ENCODE measurements at places on chromosomes 13 and 19.

GRCh38 chr19:8609279-8610040 is 1.1 kb downstream of the ADAMTS10 start:
- DNase-seq, result no peak

DNA sequence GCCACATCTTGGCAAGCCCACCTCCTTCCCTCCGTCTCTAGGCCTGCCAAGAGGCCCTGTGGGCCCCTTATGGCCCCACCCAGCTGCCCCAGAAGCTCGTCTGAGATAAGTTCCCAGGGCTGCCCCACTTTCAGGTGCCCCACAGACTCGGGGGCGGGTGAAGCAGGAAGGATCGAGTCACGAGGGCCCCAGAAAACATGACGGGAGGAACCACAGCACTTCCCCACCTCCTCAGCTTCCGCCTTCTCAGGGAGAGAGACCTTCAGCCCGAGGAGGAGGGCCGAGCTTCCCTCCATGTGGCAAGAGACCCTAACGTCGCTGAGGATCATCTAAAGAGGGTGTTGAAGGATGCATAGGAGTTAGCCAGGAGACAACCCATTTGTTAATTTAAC is 4.5 kb upstream of the IL12RB1 start:
- DNase-seq, result peak; percentile 58

DNA sequence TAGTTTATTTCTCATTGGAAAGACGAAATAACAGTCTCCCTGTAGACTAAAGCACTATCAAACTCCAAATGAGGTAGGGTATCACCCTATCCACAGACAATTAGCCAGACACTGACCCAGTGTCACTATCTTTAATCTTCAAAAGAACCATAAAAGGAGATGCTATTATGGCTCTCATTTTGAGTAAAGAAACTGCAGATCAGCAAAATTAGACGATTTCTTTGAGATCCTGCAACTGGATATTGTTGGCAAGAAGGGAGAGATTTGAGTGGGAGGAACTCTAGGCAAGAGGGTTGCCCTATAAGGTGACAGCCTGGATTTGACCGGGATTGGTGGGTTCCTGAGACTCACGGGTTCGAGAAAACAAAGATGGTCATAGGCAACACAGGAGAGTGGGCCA is 71.2 kb downstream of the PCDH9 start:
- no peak for DNase-seq

- no peak for DNase-seq
These were observed 5.7 kb downstream of the SHISA7 start for GRCh38 chr19:55437410-55437809.

DNA sequence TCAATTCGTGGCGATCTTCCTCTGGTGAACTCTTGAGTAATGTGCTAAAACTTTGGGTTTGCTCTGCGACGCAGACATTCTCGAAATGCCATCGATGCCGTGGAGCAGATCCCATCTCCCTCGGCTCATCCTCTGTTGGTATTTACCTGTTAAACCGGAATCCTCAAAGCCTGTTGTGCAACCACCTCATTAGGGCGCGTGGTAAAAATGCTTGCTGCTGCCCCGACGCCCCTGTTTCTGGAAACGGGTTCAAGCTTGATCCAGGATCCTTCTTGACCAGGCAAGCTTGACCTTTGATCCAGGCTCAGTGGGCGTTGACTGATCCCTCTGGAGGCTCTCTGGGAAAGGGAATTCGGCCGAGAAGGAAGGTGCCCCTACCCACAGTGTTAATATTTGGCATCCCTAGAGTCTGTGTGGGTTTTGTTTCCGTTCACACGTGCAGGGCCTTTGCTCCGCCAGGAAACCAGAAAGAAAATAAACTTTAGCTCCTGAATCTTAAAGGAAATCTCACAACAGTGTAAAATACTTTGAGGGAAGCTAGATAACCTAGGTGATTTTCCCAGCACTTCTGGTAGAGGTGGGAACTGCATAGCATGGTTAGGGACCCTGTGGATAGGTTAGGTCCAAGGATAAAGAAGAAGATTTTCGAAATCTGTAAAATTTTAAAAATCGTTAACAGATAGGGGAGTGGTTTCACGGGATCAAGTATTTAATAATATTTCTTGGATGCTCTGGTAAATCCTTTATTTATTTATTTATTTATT is 1.1 kb downstream of the LSM14A start:
- DNase-seq, result no peak

GRCh38 chr13:51534041-51534817 is 50.0 kb upstream of the WDFY2 start:
- no peak for DNase-seq

DNA sequence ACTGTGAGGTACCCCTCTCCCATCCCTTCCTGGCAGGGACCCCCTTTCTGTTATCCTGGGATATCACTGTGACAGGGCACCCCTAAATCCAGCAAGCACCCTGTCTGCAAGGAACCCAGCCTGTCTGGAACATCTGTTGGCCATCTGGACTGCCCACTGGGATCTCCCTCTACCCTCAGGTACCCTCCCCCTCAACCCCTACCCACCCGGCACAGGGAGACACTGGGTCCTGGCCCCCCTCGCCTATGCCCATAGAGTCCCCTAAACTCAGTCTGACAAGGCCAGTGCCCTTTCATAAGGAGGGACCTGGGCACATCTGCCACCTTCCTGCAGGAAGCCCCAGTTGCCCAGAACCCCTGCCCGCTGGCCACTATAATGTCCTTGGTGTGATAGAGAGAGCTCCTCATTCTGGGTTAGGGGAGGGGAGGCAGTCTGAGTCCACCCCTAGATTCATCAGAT is 2.8 kb upstream of the SLC27A5 start:
- DNase-seq, result no peak

DNA sequence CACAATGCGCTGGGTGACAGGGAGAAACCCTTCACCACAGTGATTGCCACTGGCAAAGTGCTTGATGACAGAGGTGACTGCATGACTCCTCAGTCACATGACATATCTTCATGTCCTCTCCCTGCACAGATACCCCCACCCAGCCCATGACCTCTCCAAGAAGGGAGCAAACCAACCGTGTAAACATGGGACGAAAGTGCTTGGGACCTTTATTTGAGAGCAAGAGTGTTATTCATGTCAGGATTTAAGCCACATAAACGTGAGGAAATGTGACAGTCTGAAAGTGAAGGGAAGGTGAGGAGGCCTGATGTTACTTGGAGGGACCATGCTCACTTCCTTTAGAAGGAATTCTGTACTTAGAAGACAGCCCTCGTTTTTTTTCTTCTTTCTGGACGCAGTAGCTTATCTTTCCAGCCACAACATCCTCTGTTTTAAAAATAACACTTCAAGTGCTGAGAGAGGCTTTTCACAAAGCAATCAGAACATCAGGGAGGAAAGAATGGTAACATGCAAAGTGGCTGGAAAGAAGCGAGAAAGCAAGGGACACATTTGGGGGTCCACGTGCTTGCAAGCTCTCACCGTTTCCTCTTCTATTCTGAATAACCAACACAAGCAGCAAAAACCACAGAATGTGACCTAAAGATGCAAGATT is 35.6 kb downstream of the EPS15L1 start:
- no peak for DNase-seq

DNA sequence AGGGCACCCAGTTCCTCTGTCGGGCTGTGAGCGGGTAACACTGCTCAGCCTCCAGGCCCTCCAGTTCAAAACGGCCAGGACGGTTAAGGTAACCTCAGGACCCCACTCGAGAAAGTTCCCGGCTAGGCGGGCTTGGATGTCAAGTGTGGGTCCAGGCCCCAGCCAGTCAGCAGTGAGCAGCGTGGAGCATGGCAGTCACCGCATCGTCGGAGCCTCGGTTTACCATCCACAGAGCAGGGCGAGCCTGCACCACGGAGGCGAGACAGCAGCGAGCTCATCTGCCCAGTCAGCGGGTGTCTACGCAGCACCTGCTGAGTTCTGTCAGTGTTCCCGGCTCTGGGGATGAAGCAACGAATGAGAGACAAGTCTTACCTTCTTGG is 8.0 kb upstream of the CNOT3 start:
- no peak for DNase-seq

DNA sequence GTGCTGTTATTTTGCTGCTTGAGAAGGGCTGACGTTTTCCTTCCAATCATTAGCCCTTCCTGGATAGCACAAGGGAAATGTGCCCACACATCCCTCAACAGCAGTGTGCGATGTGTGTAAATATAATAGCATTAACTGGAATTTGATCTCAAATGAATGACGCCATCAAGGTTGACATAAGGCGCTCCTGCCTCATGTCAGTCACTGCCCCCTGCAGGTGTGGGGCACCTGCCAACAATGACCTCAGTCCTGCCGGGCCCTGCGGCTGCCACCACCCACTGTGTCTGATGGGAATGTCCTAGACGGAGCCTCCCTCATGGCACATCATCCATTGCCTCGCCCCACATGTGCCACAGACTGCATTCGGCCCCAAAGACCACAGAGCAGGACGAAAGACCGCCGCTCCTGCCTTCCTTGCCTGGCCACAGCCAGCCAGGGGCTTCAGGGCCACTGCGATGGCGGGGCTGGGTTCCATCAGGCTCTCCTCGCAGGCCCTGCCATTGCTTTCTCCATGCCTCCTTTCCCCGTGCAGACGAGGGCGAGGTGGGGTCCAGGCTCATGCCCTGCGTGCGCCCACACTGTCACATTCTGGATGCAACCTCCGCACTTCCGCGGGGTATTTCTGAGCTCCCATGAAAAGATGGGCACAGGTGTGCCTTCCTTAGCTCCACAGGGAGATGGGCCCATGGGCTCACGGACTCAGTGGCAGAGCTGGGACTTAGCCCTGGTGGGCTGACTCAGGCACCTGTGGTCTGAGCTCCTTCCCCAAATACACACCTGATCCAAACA is 146.7 kb downstream of the SOX1 start:
- DNase-seq, result no peak

DNA sequence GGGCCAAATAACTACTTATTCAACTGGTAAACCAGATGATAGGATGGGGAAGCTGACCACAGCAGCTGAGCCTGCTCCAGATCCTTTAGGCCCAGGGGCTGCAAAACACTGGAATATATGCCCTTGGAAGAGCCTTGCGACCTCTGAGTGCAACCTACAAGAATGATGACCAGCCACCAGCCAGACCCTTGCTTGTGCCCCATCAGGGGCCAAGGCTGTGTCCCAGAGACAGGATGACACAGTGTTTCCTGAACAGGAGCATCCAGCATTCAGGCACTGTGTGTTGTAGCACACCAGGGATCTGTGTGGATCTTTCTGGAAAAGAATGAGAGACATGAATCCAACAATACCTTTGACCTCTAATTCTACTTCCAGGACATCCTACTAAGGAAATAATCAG is 14.5 kb downstream of the GJA3 start:
- DNase-seq, result no peak

GRCh38 chr13:78638216-78638615 is 20.7 kb downstream of the OBI1 start:
- no peak for DNase-seq

- no peak for DNase-seq
These were observed 121.7 kb downstream of the POSTN start for GRCh38 chr13:37476874-37477273.

DNA sequence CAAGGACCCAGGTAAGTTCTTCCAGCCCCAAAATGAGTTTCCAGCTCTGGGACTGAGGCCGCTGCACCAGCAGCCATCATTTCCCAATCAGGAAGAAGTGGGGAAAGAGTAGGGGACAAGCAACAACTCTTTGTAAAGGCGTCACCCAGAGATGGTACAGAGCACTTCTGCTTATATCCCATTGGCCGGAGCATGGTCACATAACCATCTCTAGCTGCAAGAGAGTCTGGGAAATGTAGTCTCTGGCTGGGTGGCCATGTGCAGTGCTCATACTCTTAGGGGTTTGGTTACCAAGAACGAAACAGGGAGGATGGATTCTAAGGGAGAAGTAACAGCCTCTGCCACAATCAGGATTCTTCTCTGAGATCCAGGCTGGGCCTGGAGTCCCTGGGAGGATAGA is 26.3 kb downstream of the CKM start:
- DNase-seq, result no peak

DNA sequence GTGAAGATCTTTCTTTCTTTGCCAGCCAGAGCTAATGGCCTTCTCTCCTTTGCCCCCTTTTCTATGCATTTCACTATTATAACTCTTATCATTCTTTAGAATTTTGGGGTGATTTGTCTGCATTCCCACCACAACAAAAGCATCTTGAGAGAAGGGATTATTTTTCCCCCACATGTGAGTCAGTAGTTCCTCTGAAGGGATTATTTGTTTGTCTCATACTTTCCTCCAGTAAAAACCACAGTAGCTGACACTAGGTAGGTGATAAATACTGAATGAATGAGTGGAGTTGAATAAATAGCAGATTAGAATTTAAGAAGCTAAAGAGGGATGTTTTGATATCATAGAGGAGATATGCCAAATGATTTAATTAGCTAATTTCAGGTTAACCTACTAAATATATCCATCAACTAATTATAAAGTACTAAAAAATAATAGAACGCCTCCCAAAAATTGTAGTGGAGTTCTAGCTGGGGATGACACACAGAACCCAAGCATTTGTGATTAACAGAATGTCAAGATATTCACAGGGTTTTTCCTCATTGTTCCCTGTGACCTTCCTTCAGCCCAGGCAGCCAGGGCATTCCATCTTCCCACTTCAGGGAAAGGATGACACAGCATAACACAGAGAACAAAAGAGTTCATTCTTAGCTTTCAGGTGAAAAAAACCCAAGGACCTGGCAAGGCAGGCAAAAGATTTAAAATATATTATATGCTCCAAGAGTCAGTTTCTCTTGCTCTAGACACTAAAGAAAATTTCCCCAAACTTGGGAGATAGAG is 3.5 kb upstream of the TBC1D4 start:
- DNase-seq, result no peak

DNA sequence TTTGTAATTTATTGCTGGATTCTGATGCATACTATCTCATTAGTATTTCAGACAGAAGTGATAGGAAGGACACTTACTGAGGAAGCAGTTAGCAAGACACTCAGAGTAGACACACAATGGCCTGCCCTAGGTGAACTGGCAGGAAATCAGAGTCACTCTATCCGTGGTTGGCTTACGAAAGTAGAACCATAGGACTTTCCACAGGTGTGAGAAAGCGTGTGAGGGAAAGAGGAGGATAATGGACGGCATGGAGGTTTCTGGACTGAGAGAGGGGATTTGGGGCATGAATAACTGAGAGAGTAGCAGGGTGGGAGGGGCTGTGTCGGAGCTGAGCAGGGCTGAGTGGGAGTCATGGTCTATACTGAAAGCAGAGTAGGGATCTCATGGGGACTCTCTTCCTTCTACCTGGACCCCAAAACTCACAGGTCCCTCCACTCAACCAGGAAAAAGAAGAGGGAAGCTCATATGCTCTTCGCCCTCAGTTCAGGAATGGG is 18.7 kb upstream of the EID2 start:
- no peak for DNase-seq

DNA sequence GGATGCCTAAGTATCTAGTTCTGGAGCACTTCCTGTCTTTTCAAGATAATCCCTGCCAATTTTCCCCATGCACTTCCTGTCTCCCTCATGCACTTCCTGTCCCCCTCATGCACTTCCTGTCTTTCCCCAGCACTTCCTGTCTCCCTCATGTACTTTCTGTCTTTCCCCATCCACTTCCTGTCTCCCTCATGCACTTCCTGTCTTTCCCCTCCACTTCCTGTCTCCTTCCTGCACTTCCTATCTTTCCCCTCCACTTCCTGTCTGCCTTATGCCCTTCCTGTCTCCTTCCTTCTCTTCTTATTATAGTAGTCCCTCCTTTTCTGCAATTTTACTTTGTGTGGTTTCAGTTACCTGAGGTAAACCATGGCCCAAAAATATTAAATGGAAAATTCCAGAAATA is 3.0 kb upstream of the TNNT1 start:
- DNase-seq, result no peak
